CD14-positive monocyte (primary cell): ENCODE measurements at places on chromosomes 3 and 15.
A peak's percentile ranks its signal among the peaks of the same experiment; 100 is the strongest.

GRCh38 chr15:90558171-90558573 is 28.4 kb downstream of the CRTC3 start:
- DNase-seq: no peak

- DNase-seq: no peak
Measured at GRCh38 chr3:39104961-39105686, 2.3 kb downstream of the GORASP1 start.

GRCh38 chr3:135516143-135516542 is 449.4 kb upstream of the PPP2R3A start:
- no peak for DNase-seq

- no peak for DNase-seq
Measured at GRCh38 chr3:41222501-41222900, 23.2 kb downstream of the CTNNB1 start.

DNA sequence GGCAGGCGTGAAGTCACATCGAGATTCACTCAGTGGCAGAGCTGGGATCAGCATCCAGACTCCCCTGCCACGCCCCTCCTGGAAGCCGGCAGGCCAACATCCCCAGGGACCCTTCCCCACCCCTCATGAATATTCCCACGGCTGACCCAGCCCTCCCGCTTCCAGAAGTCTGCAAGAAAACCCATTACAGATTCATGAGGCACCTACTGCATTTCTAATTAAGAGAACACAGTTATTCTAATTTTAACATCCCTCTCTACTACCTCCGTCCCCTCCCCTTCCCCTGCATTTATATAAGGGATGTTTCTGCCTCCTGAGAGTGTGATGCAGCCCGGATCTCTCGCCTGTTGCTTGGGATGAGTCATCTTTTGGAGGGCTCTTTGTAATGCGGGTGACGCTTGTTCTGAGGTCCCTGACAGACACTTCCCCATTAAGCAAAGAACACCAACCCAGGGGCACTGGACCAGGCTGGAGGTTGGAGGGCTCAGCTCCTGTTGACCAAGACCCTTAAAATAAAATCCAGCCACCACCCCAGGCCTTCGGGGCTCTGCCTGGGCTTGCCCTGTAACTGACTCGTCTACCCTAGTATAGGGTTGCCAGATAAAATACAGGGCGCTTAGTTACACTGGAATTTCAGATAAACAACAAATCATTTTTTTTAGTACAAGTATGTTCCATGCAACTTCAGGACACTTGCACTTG is 118.7 kb downstream of the NUP210 start:
- DNase-seq: peak; percentile 67

GRCh38 chr3:111723293-111724215 is 128.4 kb upstream of the ZBED2 start:
- DNase-seq: no peak

DNA sequence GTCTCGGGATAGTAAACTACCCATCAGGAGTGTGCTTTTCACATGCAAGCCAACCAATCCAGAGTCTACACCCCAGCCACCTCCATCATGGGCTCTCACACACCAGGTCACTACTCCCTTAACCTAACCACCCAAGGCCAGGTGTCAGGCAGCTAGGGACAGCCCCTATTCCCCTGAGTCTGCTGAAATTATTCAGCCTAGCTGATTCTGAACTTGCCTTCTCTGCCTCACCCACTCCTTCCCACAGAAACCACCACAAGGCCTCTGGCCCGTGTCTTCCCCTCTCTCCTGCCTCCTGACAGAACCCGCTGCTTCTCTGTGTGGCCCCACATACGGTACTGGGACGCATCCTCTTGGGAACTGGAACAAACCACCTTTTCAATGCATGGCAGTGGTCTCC is 82.1 kb downstream of the PCSK6 start:
- DNase-seq: no peak
